ENCODE measurements at places on chromosomes 16 and 17.

GRCh38 chr16:57032931-57033330, 43.6 kb downstream of the NLRC5 start:
- DNase-seq: no peak

DNA sequence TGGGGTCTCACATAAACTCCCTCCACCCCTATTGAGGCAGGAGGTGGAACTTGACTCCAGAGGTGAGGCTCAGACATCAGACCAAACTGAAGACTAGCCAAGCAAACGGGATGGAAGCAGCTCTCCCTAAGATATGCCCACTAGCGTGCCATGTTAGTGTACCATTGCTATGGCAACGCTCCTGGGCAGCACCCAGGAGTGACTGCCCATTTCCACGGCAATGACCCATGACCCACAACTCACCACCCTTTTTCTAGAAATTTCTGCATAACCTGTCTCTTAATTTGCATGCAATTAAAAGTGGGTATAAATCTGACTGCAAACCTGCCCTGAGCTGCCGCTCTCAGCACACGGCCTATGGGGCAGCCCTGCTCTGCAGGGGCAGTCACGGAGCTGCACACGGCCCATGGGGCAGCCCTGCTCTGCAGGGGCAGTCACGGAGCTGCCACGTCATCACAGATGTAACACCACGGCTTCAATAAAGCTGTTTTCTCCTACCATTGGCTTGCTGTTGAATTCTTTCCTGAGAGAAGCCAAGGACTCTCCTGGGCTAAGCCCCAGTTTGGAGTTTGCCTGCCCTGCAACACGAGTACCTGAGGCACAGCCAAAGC, 164.3 kb downstream of the RBFOX3 start:
- no peak for DNase-seq

- no peak for DNase-seq
Measured at GRCh38 chr16:86959091-86959651, 358.0 kb downstream of the C16orf95 start.

- DNase-seq: no peak
Measured at GRCh38 chr17:59432657-59433056, 101.2 kb downstream of the YPEL2 start.

- no peak for DNase-seq
Measured at GRCh38 chr17:79892457-79893241, 53.4 kb upstream of the CBX4 start.

- peak; percentile 66 for DNase-seq
Measured at GRCh38 chr17:7060165-7060891, 16.4 kb upstream of the SLC16A11 start.

- DNase-seq: no peak
Measured at GRCh38 chr17:15914400-15915170, 30.3 kb upstream of the ADORA2B start.

DNA sequence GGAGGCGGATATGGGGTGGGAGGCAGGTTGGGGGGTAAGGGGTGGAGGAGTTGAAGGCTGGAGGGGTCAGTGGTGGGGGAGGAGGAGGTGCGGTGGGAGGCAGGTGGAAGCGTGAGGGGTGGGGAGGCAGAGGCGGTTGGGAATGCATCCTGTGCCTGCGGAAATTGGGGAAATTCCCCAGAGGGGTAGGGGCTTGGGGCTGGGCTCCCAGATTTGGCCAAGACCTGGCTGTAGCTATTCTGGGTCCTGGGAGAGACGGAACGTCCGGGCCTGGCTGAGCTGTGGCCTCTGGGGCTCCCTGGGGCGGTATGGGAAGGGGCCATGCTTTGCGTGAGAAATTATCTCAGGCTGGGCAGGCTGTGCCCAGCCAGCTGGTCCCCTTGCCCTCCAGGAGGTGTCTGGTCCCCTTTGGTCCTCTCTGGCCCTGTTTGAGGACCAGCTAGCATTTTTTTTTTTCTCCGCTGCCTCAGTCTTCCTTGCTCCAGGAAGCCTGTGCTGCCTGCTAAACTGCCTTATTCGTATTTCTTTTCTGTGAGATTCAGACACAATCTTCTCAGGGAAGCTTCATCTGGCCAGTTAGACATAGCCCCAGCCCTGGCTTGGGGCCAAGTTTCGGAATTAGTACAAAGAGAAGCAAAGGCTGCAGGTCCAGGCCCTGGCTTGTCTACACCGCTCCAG, 7.3 kb upstream of the TRPV2 start:
- peak; percentile 61 for DNase-seq

- DNase-seq: no peak
Measured at GRCh38 chr16:66128371-66128770, 238.1 kb upstream of the CDH5 start.

DNA sequence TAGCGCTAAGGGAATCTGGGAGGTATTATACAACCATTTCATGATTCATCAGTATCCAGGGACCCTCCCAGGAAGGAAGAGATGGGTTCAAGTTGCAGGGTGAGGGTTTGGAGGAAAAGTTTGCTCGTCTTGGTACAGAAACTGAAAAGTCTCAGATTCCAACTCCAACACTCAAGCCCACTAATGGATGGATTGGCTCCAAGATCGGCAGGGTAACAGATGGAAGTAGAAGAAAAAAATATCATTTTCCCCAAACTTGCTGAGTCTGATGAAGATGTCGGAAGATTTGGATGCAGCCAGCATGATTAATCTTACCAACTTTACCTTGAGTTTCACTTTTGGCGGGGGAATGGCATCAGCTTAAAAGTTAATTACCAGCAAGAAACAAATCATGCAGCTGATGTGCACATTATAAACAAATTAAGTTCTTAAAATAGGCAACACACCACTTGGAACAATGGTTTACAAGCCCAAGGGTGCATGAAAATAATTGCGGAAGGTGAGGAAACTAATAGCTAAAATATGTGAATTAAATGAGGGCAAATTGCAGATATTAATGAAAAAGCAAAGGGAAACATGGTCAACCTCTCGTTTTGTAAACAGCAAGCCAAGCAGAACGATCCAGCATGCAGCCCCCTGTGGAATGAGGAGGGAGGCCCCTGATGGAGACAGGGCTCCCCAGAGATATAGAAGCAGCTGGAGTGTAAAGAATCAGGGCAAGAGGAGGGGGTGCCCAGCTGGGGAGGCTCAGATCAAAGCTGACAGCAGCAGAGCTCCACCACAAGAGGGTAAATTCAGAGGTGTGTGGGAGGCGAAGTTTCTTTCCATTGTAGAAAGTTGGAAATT, 44.1 kb upstream of the GRIN2A start:
- peak; percentile 24 for DNase-seq
